ENCODE measurements at places on chromosomes 16 and 17. TPM values are rescaled to one million over a fixed set of nuclear protein-coding genes. Genes with fewer than 3 reads are reported as not detected.

SLC38A10 gene
- total RNA-seq, result 99.8 TPM

CPHXL gene
- not detected for total RNA-seq

DNASE1L2 gene
- total RNA-seq, result 1.7 TPM

TEX19 gene
- 1.0 TPM for total RNA-seq

CYB5D1 gene
- 3.5 TPM for total RNA-seq

HOXB1 gene
- total RNA-seq, result not detected

GRCh38 chr17:62618647-62619416 lies 8.6 kb upstream of the MRC2 start:
- H3K36me3 ChIP-seq, result no peaks in the 10 kb centered on the region
- H3K27me3 ChIP-seq, result no peaks in the 10 kb centered on the region
- no peak for DNase-seq
- H3K27ac ChIP-seq, result no peak overlapping the region
- H3K4me3 ChIP-seq, result no peak overlapping the region
- peaks cover 25% of the 10 kb centered on the region for H3K4me1 ChIP-seq

- H3K27me3 ChIP-seq, result no peaks in the 10 kb centered on the region
- H3K27ac ChIP-seq, result no peak overlapping the region
- no peak overlapping the region for H3K4me3 ChIP-seq
Observed at GRCh38 chr17:79042421-79043190, 18.6 kb downstream of the C1QTNF1 start.

DNA sequence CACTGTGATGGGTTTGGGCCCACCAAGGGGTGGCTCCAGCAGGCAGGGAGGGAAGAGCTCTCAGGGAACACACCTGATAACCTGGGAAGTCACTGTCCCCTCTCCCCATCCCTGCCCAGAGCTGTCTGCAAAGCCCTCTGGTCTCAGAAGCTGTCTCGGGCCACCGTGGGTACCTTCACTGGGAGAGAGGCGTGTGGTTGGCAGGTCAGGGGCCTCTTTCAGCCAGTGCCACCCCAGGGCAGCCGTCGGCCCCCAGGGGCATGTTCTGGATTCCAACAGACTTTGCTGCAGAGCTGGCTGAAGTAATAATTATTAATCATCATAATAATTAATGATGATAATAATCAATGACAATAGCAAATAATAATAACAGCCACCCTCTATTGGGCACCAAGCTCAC lies 21.1 kb downstream of the MGAT5B start:
- H3K27me3 ChIP-seq, result no peaks in the 10 kb centered on the region
- no peak for DNase-seq
- no peak overlapping the region for H3K27ac ChIP-seq
- H3K4me3 ChIP-seq, result no peak overlapping the region
- no peaks in the 10 kb centered on the region for H3K36me3 ChIP-seq

- DNase-seq, result peak; percentile 96
- H3K36me3 ChIP-seq, result no peaks in the 10 kb centered on the region
- no peak overlapping the region for H3K27ac ChIP-seq
- H3K4me3 ChIP-seq, result no peak overlapping the region
- H3K27me3 ChIP-seq, result no peaks in the 10 kb centered on the region
Observed at GRCh38 chr17:17624741-17625140, 33.2 kb upstream of the PEMT start.

GRCh38 chr17:15247891-15248529 lies 17.1 kb downstream of the PMP22 start:
- H3K27me3 ChIP-seq, result no peaks in the 10 kb centered on the region
- H3K36me3 ChIP-seq, result no peaks in the 10 kb centered on the region
- no peaks in the 10 kb centered on the region for H3K4me1 ChIP-seq
- peak; percentile 37 for DNase-seq
- no peak overlapping the region for H3K4me3 ChIP-seq
- H3K27ac ChIP-seq, result no peak overlapping the region

DNA sequence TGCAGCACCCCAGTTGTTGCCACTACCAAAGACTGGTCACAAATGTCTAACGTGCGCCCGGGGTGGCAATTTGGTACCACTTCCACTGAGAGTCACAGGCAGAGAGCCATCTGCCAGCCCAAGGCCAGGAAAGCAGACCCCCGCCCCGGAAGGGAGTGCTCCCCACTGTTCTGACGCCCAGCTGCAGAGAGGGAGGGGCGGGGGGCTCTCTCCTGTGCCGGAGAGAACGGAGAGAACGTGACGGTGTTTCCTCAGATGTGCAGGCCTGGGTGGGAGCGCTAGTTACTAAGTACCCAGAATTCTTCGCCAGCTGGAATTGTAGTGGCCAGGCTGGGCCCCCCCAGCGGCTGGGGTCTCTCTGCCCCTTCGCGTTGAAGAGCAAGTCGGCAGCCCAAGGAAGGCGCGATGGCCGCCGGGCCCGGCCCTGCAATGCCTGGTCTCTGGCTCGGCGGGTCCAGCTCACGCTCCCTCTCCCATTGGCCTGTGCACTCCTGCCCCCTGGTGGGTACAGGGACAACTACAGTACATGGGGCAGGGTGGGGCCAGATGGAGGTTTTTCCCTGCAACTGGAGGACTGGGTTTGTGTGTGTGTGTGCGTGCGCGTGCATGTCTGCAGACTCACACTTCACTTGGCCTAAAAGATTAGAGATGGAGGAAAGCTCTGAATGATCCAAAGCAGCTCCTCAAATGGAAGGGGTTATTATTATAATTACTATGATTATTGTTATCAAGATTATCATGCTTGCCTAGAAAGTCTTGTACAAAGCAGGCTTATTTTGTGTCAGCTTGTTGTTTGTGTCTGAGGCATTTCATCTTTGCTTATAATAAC lies 107.1 kb downstream of the AMFR start:
- DNase-seq, result peak; percentile 90
- no peaks in the 10 kb centered on the region for H3K36me3 ChIP-seq
- peak overlapping the region; percentile 46 for H3K4me3 ChIP-seq
- no peak overlapping the region for H3K27ac ChIP-seq
- H3K4me1 ChIP-seq, result no peaks in the 10 kb centered on the region
- no peaks in the 10 kb centered on the region for H3K27me3 ChIP-seq

DNA sequence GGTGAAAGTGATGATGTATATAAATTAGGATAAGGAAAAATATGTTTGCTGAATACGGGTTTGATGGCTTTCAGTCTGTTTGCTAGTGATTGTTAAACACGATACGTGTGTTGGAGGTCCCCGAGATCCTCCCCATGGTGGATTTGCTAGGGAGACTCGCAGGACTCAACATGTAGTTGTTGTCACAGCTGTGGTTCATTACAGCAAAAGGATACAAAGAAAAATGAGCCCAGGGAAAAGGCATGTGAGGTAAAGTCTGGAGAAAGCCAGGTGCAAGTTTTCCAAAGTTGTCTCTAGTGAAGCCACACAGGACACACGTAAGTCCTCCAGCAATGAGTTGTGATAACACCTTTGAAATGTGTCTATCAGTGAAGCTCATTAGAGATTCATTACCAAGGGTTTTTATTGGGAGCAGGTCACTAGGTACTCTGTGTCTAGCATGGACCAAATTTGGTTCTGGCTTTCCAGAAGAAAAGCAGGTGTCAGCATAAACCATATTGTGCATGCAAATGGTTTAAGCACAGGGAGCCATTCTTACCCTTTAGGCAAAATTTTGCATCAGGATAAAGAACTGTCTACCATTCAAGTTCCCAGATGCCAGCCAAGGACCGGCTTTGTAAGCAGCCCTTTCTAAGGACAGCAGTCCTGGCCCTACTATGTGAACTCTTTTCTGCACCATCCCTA lies 215.2 kb upstream of the WSCD1 start:
- no peak overlapping the region for H3K27ac ChIP-seq
- no peaks in the 10 kb centered on the region for H3K27me3 ChIP-seq
- H3K4me3 ChIP-seq, result no peak overlapping the region
- no peaks in the 10 kb centered on the region for H3K36me3 ChIP-seq
- no peaks in the 10 kb centered on the region for H3K4me1 ChIP-seq

GRCh38 chr16:22284637-22285036 lies 12.6 kb upstream of the POLR3E start:
- no peaks in the 10 kb centered on the region for H3K27me3 ChIP-seq
- no peaks in the 10 kb centered on the region for H3K4me1 ChIP-seq
- no peak for DNase-seq
- H3K27ac ChIP-seq, result no peak overlapping the region

DNA sequence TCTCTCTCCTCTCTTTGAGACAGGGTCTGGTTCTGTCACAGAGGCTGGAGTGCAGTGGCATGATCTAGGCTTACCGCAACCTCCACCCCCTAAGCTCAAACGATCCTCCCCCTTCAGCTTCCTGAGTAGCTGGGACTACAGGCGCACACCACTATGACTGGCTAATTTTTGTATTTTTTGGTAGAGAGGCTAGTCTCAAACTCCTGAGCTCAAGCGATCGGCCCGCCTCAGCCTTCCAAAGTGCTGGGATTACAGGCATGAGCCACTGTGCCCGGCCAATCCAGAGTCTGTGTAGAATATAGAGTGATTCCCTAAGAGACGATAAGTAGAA lies 65.8 kb upstream of the RPH3AL start:
- H3K27ac ChIP-seq, result no peak overlapping the region
- DNase-seq, result no peak
- H3K27me3 ChIP-seq, result no peaks in the 10 kb centered on the region
- no peak overlapping the region for H3K4me3 ChIP-seq

GRCh38 chr16:4976079-4976478 lies 17.9 kb downstream of the SEC14L5 start:
- H3K27me3 ChIP-seq, result no peaks in the 10 kb centered on the region
- no peaks in the 10 kb centered on the region for H3K36me3 ChIP-seq
- H3K4me1 ChIP-seq, result no peaks in the 10 kb centered on the region
- H3K27ac ChIP-seq, result no peak overlapping the region
- DNase-seq, result no peak
- H3K4me3 ChIP-seq, result no peak overlapping the region

DNA sequence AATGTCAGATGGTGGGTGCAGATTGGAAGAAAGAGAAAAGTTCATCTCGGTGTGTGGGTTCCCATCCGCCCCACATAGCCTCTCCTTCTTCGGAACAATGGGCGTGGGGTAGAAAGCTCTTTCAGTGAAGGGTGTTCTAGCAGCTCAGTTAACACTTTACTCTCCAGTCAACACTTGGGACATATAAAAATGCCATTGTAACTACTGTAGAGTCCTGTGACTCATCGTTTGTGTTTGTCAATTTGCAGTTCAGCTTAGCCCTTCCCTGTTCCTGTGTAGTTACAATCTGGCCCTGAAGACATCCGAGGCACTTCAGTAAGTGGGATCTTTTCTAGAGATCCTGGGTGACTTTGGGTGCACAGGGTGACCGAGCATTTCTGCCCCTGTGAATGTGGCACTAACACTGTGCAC lies 11.5 kb upstream of the CLEC18C start:
- H3K27ac ChIP-seq, result no peak overlapping the region
- no peaks in the 10 kb centered on the region for H3K27me3 ChIP-seq
- H3K4me3 ChIP-seq, result no peak overlapping the region
- peaks cover 39% of the 10 kb centered on the region for H3K36me3 ChIP-seq
- peaks cover 5% of the 10 kb centered on the region for H3K4me1 ChIP-seq

- H3K27ac ChIP-seq, result no peak overlapping the region
- H3K27me3 ChIP-seq, result peaks cover 4% of the 10 kb centered on the region
- H3K36me3 ChIP-seq, result no peaks in the 10 kb centered on the region
Observed at GRCh38 chr17:72056727-72057290, 64.0 kb upstream of the SOX9 start.

DNA sequence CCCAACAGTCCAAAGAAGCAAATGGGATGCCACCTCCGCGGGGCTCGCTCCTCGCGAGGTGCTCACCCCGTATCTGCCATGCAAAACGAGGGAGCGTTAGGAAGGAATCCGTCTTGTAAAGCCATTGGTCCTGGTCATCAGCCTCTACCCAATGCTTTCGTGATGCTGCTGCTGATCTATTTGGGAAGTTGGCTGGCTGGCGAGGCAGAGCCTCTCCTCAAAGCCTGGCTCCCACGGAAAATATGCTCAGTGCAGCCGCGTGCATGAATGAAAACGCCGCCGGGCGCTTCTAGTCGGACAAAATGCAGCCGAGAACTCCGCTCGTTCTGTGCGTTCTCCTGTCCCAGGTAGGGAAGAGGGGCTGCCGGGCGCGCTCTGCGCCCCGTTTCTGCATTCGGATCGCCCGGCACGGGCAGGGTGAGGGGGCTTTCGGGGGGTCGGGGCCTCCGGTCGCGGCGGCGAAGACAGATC lies at the start of gene CDH13:
Gene CDH13, plus strand, starts transcription at position 179 of the 471 bp plus-strand sequence.
- peaks cover 26% of the 10 kb centered on the region for H3K4me1 ChIP-seq
- H3K27ac ChIP-seq, result peak within 1 kb of the TSS; percentile 99
- no peaks in the 10 kb centered on the region for H3K36me3 ChIP-seq
- H3K4me3 ChIP-seq, result peak within 1 kb of the TSS; percentile 72
- H3K27me3 ChIP-seq, result no peaks in the 10 kb centered on the region
- DNase-seq, result peak; percentile 56

- peak; percentile 73 for DNase-seq
- no peaks in the 10 kb centered on the region for H3K27me3 ChIP-seq
- H3K4me3 ChIP-seq, result no peak overlapping the region
- H3K4me1 ChIP-seq, result peaks cover 24% of the 10 kb centered on the region
- no peaks in the 10 kb centered on the region for H3K36me3 ChIP-seq
- H3K27ac ChIP-seq, result peak overlapping the region; percentile 94
Observed at GRCh38 chr16:86398201-86398600, 112.1 kb upstream of the FOXF1 start.

- H3K27me3 ChIP-seq, result no peaks in the 10 kb centered on the region
- DNase-seq, result peak; percentile 19
- no peak overlapping the region for H3K27ac ChIP-seq
- H3K4me1 ChIP-seq, result 0 out of 2 replicates have a peak, but pooled peaks cover 5% of the 10 kb centered on the region
- peaks cover 27% of the 10 kb centered on the region for H3K36me3 ChIP-seq
Observed at GRCh38 chr17:4074831-4075495, 67.9 kb downstream of the ZZEF1 start.

- H3K4me3 ChIP-seq, result no peak overlapping the region
- H3K27ac ChIP-seq, result no peak overlapping the region
- H3K4me1 ChIP-seq, result peaks cover 17% of the 10 kb centered on the region
- no peaks in the 10 kb centered on the region for H3K27me3 ChIP-seq
- DNase-seq, result peak; percentile 75
Observed at GRCh38 chr17:66829386-66829864, 5.5 kb upstream of the CACNG5 start.

- no peak overlapping the region for H3K4me3 ChIP-seq
- H3K27ac ChIP-seq, result no peak overlapping the region
- no peaks in the 10 kb centered on the region for H3K4me1 ChIP-seq
- H3K36me3 ChIP-seq, result no peaks in the 10 kb centered on the region
- no peaks in the 10 kb centered on the region for H3K27me3 ChIP-seq
Observed at GRCh38 chr16:76724181-76724580, 447.0 kb downstream of the CNTNAP4 start.

DNA sequence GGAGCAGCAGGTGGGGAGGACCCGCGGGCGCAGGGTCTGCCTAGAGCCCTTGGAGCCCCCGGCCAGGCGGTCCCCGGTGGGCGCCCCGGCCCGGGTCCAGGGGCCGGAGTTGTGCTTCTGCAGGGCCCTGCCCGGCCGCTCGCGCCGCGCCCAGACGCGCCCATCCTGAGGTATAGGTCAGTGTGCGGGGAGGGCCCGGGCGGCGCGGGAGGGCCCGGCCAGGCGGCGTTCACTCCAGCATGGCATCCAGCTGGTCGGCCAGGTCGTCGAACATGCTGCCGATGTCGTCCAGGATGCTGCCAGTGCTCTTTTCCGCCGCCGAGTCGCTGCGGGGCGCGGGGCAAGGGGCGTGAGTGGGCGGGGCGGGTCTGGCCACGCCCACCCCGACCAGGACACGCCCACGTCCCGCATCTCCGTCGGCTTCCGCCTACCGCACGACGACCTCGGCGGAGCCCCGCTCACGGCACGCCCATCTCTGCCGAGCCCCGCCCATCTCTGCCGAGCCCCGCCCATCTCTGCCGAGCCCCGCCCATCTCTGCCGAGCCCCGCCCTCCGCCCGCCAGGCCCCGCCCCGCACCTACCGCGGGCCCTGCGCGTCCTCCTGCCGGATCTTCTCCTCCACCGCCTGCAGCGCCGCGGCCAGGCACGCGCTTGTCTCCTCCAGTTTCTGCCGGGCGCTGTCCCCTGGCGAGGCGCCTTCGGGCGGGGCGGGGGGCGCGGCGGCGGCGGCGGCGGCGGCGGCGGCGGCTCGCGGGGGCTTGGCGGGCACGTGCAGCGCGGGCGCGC lies 17.9 kb downstream of the CASKIN1 start:
- no peaks in the 10 kb centered on the region for H3K27me3 ChIP-seq
- H3K27ac ChIP-seq, result no peak overlapping the region
- no peak for DNase-seq
- peaks cover 6% of the 10 kb centered on the region for H3K4me1 ChIP-seq
- H3K36me3 ChIP-seq, result peaks cover 19% of the 10 kb centered on the region

Measured in SJCRH30 (cell line).